RCC 7860 (cell line): ENCODE measurements at places on chromosomes 5 and 9.
A peak's percentile ranks its signal among the peaks of the same experiment; 100 is the strongest.

GRCh38 chr5:52892242-52892878, 96.8 kb upstream of the ITGA2 start:
- no peak for DNase-seq

- no peak for DNase-seq
Observed at GRCh38 chr9:114116126-114116747, 17.1 kb upstream of the KIF12 start.

DNA sequence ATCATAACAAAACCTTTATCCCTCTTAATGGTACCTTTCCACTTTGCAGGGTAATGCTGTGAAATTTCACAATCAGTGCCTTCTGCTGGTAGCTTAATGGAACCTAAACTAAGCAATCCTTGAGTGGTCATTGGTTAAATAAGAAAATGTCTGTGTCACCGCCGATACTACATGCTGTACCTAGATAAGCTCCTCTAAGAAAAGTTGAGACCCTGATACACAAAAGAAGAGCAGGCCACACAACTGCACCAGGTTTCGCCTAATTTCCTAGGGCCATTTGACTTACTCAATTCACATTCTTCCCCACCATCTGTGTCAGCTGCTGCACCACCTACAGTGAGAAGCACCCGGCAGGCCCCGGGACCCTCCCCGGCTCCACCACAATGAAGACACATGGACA, 9.0 kb upstream of the EDF1 start:
- no peak for DNase-seq

GRCh38 chr5:61559722-61560121, 227.7 kb downstream of the ZSWIM6 start:
- DNase-seq, result no peak

DNA sequence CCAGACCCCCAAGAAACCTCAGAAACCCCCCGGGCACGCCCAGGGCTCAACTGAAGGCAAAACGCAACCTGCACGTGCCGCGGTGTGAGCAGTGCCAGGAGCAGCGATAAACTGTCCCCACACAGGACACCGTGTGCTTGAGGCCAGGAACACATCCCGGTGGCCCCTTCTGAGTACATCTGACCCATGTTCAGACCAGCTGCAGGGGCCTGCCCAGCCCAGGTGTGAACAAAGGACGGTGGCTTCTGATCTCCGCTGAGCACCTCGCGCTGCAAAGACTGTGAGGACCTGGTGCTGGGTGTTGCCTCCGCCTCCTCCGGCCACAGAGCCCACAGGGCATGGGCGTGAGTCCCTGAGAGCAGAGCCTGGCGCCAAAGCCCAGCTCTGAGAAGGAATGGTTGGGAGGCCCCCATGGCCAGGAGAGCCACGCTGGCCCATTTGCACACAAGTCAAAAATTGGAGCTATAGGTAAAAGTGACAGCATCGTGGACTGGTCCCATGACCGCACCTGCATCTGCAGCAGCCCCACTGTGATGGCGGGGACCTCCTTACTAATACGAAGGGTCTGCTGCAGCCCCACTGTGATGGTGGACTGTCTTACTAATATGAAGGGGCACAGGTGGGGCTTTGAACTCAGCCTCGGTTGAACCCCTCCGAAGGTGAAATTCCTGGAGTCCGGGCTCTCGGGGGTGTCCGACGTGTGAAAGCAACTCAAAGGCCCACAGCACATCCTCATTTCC, 31.5 kb downstream of the NDUFS6 start:
- DNase-seq, result no peak

DNA sequence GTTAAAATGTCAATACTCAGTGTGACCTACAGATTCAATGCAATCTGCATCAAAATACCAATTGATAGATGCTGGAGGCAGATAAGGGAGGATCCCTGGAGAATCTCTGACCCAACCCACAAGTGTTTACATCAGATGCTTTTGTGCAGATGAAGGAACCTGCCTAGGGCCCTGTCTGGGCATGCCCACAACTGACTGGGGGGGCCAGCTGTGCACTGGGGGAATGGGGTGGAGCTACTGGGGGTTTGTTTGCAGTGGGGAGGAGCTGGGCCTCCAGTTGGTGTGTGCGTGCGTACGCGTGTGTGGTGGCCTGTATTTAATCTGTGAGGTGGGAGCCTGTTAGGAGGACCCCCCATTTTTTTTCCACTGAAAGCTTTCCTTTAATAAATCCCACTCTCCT, 244.9 kb downstream of the TRIM36 start:
- DNase-seq, result no peak

GRCh38 chr5:133406208-133406976, 205.9 kb downstream of the FSTL4 start:
- no peak for DNase-seq

- no peak for DNase-seq
Observed at GRCh38 chr5:6753851-6754250, 40.6 kb downstream of the TENT4A start.

DNA sequence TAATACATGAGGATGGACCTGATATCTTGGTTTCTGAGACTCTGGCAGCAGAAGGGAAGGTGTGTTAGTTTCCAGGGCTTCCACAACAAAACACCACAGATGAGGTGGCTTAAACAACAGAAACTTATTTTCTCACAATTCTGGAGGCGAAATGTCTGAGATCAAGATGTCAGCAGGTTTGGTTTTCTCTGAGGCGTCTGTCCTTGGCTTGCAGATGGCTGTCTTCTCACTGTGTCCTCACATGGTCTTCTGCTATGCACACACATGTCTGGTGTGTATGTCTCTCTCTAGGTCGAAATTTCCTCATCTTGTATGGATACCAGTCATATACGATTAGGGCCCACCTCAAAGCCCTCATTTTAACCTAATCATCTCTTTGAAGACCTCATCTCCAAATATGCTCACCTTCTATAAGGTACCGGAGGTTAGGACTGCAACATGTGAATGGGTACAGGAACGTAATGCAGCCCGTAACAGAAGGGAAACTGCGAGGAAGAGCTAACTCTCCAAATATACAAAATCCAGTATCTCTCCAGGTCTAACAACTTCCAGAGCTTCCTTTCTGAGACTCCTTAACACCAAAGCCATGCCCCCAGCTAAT, 139.8 kb upstream of the SMARCA2 start:
- DNase-seq, result no peak

DNA sequence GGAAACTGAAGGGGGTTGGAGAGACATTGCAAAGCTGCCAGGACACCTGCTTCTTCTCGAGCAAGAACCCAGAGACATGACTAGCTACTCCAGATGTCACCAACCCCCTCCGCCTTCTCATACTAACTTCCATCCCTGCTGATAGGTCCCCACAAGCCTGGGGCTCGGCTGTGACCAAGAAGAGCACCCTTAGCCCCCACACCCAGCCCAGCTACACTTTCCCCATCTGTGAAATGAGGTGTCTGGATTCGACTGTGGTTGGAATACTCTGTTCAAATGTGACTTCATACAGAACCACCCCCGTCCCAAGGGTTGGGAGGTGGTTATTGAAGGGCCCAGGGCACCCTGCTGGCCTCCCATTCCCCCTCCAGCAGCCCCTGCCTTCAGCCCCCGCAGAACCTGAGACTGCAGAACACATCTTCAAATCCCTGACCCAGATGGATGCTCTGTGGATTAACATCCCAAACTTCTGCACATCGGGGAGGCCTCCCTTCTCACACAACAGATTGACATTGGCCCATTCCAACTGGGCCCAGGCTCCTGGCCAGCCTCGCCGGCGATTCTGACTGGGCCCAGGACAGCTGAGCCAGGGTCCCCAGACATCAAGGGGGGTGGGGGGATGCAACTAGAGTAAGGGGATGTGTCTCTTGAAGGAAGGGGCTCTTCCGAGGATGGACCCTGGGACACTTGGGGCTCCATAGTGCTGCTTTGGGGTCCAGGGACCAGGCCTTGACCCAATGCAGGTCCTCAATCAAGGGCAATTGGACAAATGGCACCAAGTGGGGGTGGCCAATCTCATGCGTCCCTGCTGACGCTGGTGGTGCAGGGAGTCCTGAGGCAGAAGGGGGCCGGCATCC, 21.7 kb upstream of the FIBCD1 start:
- no peak for DNase-seq

DNA sequence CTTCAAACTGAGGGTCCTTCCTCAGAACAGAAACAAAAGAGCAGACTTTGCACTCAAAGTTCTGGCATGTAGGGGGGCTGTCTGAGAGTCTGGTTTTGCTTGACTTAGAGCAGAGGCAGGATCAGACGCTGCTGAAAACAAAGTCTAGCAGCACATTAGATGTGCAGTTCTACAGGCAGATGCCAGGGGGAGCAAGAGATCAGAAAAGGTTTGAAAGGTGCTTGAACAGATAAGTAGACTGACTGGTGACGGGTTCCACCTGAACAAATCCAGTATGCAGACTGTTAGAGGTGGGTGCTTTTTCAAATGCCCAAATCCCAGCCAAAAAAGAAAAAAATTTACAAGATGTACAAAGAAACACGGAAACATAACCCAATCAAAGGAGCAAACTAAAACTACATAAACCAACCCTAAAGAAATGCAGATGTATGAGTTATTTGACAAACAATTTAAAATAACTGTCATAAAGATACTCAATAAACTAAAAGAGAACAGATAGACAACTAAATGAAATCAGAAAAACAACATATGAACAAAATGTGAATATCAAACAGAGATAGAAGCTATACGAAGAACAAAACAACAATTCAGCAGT, 194.7 kb upstream of the FREM1 start:
- DNase-seq, result peak; percentile 26

DNA sequence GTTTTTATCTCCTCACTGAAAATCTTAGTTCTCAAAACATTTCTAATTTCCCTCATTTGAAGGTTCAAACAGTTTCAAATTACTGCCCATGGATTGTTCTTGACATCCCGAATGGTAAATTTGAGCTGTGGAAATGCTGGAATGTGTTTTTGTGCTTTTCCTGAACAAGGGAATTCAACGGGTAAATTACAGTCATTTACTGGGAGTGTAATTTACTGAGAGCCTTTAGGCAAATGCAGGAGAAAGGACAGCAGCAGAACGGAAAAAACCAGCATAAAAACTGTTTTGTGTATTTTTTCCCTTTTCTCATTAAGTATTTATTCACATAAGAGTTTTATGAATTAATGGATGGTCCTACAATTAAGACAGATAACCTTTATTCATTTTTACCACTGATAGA, 139.2 kb downstream of the PBX3 start:
- no peak for DNase-seq

- DNase-seq, result peak; percentile 48
Observed at GRCh38 chr5:15021266-15022046, 149.9 kb upstream of the ANKH start.

GRCh38 chr9:6431038-6431437, 18.0 kb downstream of the UHRF2 start:
- DNase-seq, result no peak

- DNase-seq, result no peak
Observed at GRCh38 chr5:96778409-96778808, 29.3 kb downstream of the ERAP1 start.

DNA sequence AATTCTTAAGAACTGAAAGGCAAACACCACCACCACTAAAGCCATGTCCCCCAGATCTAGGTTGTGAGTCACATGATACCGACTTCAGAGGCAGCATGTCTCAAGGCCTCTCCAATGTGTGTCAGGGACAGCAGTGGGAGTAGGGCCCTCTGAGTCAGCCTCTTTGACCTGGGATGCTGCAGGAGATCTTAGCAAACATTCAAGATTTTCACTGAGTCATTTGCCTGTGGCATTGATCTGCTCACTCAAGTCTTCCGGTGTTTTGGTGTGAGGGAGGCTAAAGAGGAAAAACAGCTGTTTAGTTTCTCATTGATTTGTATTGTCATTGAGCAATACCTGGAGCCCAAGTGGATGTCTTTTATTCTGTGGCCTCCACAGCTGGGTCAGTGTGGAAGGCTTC, 36.1 kb downstream of the TMC1 start:
- DNase-seq, result peak; percentile 96

- DNase-seq, result peak; percentile 63
Observed at GRCh38 chr9:88682431-88682831, 147.5 kb downstream of the NXNL2 start.

DNA sequence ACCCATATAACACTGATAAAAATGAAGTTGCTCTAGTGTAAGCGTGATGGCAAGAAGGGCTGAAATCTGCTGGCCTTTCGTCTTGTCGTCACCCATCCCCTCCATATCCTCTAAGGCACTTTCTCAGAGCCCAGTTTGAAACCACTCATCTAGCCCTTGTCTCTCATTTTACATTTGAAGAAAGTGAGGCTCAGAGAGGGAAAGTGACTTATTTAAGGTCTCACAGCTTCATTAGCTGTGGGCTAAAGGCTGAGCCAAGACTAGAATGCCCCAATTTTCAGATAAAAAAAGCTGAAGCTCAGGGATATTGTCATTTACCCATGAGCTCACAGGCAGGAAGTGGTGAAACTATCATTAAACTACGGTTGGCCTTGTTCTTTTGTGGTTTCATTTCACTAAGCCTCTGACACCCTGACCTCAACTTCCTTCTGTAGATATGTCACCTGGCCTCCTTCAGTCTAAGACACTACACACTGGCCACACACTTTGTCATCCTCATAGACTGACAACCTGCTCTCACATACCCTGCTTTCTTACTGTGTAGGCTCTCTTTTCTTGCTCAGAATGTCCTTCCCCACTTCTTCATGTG, 176.7 kb upstream of the DMAC1 start:
- peak; percentile 37 for DNase-seq

DNA sequence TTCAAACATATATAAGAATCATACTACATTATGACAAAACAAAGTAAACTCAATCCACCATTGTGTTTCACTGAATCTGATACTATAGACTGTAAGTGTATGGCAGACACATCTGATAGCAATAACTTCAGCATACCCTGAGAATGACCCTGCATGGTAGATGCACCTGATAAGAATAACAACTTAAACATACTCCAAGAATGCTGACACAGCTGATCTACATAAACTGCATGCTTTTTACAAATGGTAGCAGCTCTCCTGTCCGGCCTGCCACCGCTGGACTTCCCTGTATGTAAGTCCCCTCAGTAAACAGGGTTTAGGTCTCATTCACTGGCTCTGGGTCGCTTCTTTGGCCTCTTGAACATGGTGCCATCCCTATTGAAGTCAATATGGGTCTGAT, 100.4 kb downstream of the ANKH start:
- DNase-seq, result no peak

GRCh38 chr5:103451261-103451660, 111.3 kb downstream of the NUDT12 start:
- no peak for DNase-seq

- no peak for DNase-seq
Observed at GRCh38 chr5:37478121-37478894, 99.2 kb downstream of the WDR70 start.

- DNase-seq, result no peak
Observed at GRCh38 chr9:123548741-123549545, 192.9 kb downstream of the CRB2 start.

DNA sequence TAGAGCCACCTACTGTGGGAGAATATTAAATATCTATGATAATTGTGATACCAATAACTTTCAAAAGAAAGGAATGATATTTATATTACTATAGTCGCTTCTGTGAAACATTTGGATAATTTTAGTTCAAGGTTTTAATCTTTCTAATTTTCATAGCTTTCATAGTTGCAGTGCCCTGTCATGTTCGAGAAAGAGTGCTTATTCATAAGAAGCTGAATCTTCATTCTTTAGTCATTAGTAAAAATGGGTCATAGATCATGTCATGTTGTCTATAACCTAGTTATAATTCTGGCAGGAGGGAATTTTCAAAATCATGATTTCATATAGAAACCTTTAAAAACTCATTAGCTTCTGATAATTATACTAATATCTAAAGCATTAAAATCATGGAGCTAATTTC, 685.6 kb downstream of the CETN3 start:
- no peak for DNase-seq

- DNase-seq, result no peak
Observed at GRCh38 chr5:38529955-38530646, 26.3 kb downstream of the LIFR start.
